ENCODE measurements at places on chromosomes 5 and 9.

GRCh38 chr5:80955082-80955590, 5.0 kb upstream of the RASGRF2 start:
- no peak for DNase-seq

GRCh38 chr5:87339986-87340385, 72.3 kb downstream of the RASA1 start:
- DNase-seq: no peak

- no peak for DNase-seq
These were observed 138.9 kb upstream of the MSX2 start for GRCh38 chr5:174585472-174585871.

- no peak for DNase-seq
These were observed 58.4 kb downstream of the MLLT3 start for GRCh38 chr9:20563917-20564316.

GRCh38 chr5:109743770-109744212, 54.1 kb downstream of the MAN2A1 start:
- DNase-seq: no peak

DNA sequence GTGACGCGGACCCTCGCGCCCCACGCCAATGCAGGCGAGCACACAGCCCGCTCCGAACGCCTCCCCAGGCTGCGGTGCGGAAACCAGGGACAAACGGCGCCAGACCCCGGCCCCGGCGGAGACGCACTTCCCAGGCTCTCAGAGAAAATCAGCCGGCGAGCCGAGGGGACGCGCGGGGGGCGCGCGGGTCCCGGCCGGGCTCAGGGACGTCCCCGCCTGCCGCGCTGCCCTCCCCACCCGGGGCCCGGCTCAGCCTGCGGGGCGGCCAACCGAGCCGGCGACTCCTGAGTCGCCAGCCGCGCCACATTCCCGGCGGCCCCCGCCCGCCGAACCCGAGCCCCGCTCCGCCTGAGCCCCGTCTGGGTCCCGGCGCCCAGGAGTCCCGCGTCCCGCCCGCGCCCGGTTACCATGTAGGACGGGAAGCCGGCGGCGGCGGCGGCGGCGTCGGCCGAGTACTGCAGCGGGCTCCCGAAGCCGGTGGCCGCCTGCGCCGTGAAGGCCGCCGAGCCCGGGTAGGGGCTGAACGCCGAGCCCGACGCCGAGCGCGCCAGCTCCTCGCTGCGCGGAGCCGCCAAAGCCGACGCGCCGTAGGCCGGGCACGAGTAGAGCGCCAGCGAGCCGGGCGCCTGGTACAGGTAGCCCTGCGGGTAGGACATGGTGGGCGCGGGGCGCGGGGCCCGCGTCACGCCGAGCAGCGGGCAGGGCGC, 566 bp downstream of the IRX2 start:
- no peak for DNase-seq

DNA sequence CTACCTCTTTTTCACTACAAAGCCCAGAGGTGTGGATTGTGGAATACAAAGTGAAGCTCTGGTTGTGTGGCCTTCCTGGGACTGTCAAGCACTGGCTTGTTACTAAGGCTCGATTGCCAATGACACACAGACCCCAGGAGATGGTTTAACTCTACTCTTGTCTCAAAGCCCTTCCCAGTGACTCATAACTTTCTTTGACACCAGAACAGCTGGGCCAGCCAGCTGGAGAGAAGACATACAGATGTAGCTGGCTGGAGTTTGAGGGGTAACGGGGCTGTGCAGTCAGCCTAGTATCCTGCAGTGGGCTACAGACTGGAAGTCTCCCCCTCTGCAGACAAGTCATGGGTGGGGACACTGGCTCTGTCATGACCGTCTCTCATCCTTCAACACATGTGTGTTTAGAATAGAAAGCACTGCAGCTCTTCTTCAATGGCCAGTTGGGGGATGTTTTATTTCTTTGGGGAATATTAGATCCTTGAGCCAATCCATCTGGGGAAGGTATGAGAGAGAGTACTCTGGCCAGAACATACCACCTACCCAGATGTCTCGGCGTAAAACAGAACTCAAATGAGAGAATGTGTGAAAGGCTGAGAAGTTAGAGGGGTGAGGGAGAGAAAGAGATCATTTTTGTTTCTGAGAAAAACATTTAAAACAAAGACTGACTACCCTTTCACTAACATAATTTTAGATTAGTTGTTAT, 53.3 kb downstream of the SEMA6A start:
- DNase-seq: no peak

GRCh38 chr9:18438300-18438925, 35.5 kb upstream of the ADAMTSL1 start:
- DNase-seq: no peak

DNA sequence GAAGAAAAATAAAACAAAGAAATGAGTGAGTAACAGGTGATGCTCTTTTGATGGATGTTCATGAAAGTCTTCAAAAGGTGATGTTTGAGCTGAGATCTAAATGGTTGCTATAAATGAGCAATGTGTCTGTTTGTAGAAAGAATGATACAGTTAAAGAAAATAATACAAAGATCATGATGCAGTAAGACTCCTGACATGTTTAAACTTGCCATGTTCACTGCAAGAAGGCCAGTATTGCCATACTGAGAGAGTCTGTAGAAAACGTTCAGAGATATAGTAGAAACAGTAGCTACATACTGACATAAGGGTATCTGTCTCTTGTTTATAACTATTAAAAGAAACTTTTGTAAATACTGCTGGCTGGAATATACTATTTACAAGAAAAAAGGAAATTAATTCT, 1609.2 kb upstream of the ACO1 start:
- DNase-seq: no peak

GRCh38 chr5:39353717-39354399, 10.4 kb downstream of the C9 start:
- no peak for DNase-seq

GRCh38 chr5:146466521-146467349, 19.6 kb downstream of the TCERG1 start:
- no peak for DNase-seq

- no peak for DNase-seq
These were observed 118.1 kb upstream of the TARS1 start for GRCh38 chr5:33322632-33323031.

- no peak for DNase-seq
These were observed 112.7 kb upstream of the IQGAP2 start for GRCh38 chr5:76290321-76290757.

DNA sequence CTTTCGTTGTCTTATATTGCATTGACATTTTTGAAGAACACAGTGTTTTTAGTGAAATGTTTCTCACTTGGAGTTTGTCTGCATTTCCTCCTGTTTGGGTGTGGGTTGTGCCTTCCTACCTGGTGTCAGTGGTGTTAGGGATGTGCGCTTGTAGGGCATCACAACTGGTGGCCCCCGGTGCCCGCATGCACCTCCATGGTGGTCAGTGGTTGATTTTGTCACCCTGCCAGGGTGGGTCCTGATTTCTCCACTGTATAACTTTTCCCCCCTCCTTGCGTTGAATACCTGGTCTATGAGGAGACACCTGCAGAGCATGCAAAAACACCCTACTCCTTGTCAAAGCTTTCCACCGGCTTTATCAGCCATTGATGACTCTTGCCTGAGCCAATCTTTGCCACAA, 132.9 kb downstream of the BARX1 start:
- DNase-seq: no peak

- DNase-seq: no peak
These were observed 10.3 kb upstream of the ROPN1L start for GRCh38 chr5:10431415-10431814.

- no peak for DNase-seq
These were observed 581.6 kb downstream of the CETN3 start for GRCh38 chr5:89827960-89828359.

DNA sequence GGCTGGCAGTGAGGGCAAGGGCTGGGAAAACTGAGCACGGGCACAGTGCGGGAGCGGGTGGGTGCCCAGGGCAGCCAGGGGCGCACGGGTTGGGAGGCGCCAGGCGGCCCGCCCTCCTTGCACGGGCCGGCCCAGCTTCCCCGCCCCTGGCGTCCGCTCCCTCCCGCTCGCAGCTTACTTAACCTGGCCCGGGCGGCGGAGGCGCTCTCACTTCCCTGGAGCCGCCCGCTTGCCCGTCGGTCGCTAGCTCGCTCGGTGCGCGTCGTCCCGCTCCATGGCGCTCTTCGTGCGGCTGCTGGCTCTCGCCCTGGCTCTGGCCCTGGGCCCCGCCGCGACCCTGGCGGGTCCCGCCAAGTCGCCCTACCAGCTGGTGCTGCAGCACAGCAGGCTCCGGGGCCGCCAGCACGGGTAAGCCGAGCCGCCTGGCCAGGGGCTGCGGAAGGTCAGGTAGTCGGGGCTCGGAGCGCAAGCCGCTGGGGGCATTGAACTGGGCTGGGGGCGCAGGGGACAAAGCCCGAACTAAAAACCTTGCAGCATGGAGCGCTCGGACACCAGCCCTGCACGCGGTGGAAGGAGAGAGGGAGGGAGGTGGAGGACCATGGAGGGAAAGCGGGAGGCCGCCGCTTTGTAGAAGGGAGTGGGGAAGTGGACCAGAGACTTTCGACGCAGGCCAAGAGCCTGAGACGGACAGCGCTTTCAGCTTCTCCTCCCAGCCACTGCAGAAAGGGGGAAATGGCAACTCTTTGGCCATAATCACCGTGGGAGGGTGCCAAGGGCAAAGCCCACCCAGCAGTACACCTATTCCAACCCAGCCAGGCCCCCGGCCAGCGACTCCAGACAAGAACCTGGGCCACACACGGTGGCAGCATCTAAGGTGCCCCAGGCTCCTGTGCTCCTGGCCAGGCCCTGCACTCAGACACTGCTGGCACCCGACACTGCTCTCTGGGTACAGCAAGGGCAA, at the start of gene TGFBI:
Gene TGFBI (plus strand): TSS at position 207 of the 961 bp plus-strand sequence. CDS start 68 bp downstream, at position 275.
- no peak for DNase-seq
